ENCODE measurements at places on chromosomes 7 and 10.

DNA sequence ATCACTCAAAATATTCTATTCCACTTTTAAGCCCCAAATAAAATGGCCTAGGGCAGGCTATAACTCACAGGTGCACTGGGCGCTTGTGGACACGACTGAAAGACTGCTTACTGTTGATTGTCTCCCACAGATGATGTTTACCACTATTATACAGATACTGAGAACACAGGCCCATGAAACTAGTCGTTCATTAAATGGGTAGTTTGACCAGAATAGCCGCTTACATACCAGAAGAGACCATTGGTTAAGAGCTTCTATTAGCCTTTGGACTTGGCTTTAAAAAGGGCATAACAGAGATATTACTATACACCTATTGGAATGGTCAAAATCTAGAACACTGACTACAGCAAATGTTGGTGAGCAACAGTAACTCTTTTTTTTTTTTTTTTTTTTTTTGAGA lies 4.3 kb downstream of the CCDC6 start:
- no peak for DNase-seq

GRCh38 chr10:65275296-65275695 lies 1650.5 kb upstream of the LRRTM3 start:
- DNase-seq = no peak

DNA sequence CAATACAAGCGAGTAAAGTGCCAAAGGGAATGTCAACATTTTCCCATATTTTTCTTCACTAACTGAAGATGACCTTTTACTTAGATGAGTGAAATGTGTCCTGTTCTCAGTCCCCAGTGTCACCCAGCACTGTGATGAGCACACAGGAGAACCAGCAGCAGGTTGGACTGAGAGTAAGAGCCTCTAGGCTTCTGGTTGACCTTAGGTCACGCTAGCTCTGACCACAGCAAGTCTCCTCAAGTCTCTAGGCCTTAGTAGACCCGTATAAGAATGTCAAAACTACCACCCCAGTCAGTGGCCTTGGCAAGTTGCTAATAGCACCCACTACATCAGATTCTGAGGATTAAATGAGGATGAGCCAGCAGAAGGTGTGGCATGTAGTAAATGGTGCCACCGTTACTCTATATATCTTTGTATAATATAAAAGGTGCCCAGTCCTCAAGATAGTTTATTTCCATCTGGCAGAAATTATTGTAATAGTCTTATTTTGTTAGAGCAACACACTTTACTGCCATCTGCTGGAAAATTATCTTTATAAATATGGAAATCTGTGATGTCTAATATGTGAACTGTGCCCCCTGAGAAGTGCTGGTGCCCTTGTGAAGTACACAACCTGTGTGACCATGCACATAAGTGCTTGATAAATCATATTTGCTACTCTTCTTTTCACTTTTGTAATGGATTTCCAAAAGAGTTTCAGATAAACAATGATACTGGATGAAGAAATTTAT lies 75.7 kb downstream of the SPAG6 start:
- DNase-seq = no peak

DNA sequence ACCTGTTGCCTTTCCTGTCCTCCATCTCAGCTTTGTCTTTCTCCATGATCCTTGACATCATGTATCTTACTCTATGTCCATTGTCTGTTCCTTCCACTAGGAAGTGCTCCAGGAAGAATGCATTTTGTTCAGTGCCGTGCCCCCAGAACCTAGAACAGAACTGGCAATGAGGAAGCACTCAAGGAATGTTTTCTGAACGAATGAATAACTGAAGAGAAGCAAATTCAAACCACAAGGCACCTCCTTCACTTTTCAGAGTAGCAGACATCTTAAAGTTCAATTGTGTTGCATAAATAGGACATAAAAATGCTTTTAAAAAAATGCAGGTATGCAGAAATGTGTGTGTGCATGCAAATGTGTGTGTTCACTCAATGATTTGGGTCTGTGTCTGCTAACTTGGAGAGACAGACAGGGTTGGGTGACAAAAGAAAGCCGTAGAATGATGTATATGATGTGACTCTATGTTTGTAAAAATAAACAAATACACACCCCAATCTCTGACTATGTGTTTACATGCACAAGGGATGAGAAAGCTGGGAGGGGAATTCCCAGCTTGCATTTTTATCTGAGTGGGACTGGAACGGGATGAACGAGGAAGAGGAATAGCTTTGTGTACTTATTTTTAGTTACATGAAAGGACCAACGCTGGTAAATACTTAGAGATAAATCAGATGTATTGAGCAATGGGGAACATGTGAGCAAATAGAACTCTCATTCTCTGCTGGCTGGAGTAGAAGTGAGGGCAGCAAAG lies 237.7 kb downstream of the FANK1 start:
- DNase-seq = no peak

DNA sequence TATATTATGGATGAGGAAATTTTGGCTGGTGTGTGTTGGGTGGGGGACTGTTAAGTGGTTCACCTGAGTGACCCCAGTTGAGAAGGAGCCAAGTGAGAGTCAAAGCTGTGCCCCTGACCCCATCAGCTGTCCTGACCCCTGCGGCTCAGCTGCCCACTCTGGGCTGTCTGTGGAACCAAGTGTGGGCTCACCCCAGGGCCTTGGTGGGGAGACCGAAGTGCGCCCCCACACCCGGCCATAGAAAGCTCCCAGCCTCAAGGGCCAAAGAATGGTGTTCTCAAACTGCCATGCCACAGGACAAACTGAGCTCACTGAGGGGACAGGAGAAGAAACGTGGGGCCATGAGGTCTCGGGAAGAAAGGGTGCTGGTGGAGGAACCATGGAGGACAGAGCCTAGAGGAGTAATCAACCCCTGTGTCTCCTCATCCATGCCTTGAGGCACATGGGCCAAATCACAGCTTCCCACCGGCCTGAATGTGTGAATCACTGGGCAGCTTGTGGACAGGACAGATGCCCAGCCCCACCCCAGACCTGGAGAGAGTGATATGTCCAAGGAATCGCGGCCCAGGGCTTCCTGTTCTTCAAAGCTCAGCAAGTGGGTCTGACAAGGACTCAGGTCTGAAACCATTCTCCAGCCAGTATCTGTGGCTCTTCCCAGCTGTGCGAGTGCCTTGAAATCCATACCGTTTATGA lies 86.2 kb upstream of the CACUL1 start:
- DNase-seq = no peak

GRCh38 chr7:1385809-1386622 lies 73.3 kb downstream of the MICALL2 start:
- no peak for DNase-seq

DNA sequence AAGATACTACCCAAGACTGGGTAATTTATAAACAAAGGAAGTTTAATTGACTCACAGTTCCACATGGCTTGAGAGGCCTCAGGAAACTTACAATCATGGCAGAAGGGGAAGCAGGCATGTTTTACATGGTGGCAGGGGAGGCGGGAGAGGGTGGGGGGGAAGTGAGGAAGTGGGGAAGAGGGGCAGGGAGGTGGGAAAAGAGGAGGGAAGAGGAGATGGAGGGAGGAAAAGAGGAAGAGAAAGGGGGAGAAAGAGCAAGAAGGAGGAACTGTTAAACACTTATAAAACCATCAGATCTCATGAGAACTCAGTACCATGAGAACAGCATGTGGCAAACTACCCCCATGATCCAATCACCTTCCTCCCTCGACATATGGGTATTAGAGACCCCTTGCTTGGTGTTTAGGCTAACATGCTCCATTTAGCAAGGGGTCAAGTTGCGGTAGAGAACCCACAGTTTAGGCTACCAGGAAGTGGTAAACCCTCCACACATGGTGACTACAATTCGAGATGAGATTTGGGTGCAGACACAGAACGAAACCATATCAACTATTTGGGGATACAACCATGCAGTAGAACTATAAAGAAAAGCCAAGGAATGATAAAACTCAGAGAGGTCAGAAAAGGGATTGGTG lies 3.5 kb upstream of the LMBR1 start:
- no peak for DNase-seq
